ENCODE measurements at places on chromosomes 1 and 21.

DNA sequence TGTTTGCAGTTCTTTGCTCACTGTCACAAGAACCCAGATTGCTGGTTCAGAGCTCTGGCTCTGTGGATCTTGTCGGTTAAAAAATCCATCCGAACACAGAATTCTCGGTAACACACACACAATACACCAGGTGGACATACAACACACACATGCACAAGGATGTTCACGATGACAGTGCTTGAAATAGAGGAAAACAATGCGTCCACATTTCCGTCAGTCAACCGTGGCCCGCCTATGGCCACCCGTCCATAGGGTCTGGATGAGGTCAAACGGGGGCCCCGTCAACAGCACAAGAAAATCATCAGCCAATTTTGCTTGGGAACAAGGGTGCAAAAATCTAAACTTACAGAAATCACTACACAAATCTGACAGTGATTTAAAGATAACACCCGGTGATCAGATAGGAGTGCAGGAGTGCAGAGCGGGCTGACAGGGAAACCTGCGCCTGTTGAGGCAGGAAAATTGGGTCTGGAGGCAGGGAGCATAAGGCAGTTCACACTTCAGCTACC is 50.4 kb upstream of the SLC19A1 start:
- no peak for ATAC-seq

- no peak for ATAC-seq
Measured at GRCh38 chr1:64536836-64537490, 67.0 kb downstream of the CACHD1 start.

- no peak for ATAC-seq
Measured at GRCh38 chr1:52739699-52740467, 13.6 kb downstream of the ZYG11B start.

DNA sequence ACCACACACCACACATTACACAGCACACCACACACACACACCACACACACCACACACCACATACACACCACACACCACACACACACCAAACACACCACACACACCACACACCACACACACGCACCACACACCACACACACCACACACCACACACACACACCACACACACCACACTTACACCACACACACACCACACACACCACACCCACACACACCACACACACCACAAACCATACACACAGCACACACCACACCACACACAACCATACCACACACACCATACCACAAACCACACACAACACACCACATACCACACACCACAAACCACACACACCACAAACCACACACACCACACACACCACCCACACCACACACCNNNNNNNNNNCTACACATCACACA is 40.9 kb upstream of the SIK1 start:
- ATAC-seq = no peak

GRCh38 chr1:38015978-38016725 is 3.6 kb downstream of the UTP11 start:
- no peak for ATAC-seq

DNA sequence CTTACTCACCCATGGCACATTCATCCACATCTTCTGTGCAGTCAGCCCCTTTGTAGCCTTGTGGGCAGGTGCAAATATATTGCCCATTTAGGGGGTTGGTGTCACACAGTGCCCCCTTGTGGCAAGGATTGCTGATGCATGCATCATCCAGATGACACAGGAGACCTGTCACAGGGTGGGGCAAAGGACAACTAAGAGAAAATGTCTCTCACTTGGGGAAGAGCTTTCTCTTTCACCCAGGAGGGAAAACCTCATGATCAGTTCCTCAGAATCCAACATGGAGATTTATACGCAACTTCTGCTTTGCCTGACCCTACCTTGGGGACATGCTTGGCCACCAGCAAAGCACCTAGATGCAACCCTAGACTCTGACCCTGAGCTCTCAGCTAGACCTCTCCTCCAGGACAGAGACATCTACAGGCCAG is 71.8 kb upstream of the ADAM30 start:
- ATAC-seq = peak; percentile 95

DNA sequence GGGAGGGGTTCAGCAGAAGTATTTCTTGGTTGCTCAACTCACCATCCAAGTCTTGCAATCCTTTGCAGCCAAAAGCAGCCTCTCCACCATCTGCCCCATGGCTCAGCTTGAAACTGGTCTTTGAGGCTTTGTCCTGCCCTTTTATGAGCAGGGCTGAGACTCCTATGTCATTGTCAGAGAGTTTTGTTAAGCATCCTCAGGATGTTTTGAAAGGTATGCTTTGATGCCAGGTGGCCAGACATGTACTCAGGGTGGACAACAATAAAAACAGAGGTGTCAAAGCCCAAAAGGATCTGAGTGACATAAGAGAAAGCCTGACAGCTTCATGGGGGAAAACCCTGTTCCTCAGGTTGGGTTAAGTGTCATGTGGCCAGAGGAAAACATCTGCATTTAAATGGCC is 310.5 kb downstream of the PRDM2 start:
- no peak for ATAC-seq

DNA sequence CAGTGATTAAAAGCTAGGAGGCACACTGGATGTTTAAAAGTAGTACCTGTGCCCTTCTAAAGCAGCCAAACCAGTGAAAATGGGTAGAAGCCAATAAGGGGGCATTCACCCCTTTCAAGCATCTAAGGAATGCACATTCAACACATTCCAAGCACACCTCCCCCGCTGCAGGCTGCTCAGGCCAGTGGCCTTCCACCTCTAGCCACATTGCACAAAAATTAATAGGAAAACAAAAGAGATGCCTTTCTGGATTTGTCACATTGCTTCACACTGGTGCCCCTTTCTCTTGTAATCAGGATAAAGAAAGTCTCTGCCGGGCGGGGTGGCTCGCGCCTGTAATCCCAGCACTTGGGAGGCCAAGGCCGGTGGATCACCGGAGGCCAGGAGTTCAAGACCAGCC is 834.0 kb downstream of the USP25 start:
- ATAC-seq = no peak

DNA sequence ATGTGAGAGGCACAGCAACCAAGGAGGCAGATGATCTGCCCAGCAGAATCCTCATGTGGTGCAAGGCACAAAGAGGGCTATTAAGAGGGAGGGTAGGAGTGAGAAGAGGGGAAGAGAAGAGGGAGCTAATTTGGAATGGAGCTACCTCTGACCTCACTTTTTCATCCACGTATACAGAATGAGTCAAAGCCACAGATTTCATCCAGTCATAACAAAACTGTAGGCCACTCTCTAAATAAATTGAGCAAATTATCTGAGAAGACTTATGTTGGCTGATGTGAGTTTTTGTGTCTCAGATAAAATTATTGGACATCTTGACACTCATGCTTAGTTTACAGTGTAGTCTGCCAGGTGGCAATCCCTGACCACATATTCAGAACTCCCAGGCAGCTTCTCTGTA is 325.6 kb downstream of the TTLL7 start:
- no peak for ATAC-seq

DNA sequence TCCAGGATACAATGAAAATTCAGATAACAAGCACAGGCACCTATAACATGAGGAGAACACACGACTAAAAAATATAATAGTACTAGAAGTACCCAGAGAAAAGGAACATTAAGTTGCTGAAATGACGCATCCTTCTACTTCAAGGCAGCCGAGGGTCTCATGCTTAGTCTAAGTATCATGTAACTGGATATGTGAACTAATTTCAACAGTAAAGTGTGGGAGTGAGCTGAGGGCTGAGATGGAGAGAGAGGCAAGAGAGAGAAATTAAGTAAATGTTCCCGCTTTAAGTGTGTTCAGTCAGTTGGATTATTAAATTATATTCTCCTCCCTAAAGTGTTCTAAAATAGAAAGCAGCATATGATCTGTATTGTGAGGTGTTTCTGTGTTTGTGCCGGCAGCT is 152.2 kb upstream of the KRTAP19-8 start:
- ATAC-seq = peak; percentile 4

GRCh38 chr1:193111641-193112090 is 6.5 kb upstream of the GLRX2 start:
- no peak for ATAC-seq

- no peak for ATAC-seq
Measured at GRCh38 chr1:18946550-18947381, 9.7 kb downstream of the IFFO2 start.

- ATAC-seq = no peak
Measured at GRCh38 chr1:204110894-204111633, 38.1 kb downstream of the SOX13 start.

DNA sequence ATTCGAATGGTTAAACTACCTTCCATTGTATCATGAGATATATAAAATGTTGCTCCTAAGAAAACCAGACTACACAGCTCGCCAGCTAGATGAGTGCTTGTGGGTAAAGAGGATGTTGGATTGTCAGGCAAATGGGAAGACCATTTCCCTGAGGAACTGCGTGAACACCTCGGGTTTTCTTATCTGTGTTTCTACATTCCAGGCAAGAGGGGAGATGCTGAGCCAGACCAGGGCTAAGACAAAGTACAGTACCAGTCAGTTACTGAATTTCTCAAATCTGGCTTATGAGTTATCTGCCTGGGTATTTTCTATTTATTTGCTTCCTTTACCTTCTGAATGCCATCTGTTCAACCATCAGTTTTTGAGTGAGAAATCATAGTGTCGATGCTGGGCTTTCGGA is 170.8 kb downstream of the PLA2G4A start:
- ATAC-seq = no peak

DNA sequence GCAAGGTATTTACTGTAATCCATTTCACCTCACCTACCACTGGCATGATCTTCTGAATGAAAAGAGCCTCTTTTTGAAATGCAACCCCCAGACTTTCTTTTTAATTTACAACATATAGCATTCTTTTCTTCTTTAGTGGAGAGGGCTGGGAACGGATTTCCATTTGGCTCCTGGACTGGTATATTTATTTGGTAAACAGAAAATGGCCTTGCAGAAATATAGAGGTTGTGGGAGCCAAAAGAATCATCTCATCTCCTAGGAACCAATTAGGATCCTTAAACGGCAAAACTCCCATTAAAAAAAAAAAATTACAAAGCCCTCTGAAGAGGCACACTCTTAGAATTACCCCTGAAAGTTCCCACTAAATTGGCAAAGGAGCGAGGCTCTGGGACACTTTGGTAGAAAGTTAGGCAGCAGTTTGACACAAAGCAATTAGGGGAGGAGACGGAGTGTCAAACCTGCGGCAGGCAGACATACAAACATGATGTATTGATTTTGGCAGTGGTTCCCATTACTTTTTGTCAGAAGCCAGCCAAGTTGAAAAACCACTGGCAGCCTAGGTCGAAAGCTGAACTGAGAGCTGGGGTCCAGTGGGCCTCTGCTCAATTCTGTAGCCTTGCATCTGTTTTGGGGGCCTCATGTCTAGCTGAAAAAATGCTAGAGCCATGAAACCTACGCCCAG is 135.1 kb upstream of the MAGI3 start:
- ATAC-seq = no peak

DNA sequence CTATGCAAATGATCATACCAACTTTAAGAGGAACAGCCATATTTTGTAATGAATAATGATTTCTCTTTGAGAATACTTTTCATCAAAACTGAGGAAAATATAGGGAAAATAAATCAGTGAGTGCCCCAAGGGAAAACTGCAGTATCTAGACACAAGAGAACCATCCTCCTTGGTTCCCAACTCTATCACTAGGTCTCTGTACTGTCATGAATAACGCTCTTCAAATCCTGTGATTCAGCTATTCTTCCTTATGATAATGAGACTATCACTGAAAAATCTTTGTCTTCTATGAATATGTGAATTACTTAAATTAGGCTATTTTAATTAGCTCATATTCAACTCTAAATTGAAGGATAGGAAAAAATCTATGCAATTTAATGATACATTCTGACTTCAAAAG is 2.3 kb downstream of the OR2L5 start:
- ATAC-seq = no peak

GRCh38 chr21:40685141-40685540 is 161.8 kb downstream of the DSCAM start:
- ATAC-seq = no peak

- no peak for ATAC-seq
Measured at GRCh38 chr1:15014516-15014915, 139.0 kb upstream of the TMEM51 start.

GRCh38 chr1:25971066-25971810 is 26.6 kb downstream of the PAFAH2 start:
- ATAC-seq = peak; percentile 83

DNA sequence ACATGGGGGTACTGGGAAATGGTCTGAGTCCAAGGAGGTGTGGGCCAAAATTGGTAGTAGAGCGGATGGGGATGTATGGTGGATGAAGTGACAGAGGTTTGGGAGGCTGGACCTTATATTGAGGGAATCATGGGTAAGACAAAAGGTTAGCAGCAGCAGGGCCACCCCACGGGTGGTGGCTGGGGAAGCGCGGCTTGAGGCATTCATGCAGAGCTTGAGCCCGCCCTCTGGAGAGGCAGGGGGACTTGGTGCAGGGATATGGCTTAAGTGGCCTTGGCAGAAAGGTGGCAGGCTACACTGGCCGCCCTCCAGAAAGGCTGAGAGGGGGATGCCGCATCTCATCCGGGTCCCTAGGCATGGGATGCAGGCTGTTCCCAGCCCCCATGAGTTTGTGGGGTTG is 31.5 kb downstream of the HMGB4 start:
- ATAC-seq = no peak

GRCh38 chr1:54705153-54705552 is 10.5 kb upstream of the TTC4 start:
- ATAC-seq = no peak

DNA sequence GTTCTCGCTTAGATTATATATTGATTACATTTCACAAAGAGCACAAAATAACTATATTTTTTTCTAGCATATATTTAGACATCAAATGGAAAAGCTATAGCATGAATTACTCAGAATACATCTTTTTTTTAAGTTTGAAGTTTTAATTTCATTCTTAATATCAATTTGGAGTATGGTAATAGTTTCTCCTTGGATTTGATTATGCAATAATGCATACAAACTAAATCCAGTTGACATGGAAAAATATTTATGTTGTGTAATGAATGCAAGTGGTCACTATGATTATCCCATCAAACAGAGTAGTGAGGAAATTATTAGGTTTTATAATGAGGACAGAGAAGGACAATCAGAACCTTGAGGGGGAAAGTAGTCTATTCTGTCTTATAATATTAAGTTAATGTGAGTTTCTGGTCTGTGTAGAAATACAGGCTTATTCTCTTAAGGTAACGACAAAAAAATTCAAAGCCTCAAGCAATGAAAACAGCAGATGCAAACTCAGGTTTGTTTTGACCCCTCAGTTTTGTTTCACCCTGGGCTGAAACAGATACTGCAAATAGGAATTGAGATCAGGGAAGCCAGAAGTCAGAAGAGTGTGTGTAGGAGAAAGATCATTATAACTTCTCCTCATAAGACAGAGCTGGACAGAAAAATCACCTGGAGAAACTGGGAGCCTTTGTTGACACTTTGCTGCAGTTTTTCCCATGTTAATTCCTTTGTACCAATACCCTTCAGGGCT is 23.7 kb downstream of the LRRC8B start:
- ATAC-seq = no peak

DNA sequence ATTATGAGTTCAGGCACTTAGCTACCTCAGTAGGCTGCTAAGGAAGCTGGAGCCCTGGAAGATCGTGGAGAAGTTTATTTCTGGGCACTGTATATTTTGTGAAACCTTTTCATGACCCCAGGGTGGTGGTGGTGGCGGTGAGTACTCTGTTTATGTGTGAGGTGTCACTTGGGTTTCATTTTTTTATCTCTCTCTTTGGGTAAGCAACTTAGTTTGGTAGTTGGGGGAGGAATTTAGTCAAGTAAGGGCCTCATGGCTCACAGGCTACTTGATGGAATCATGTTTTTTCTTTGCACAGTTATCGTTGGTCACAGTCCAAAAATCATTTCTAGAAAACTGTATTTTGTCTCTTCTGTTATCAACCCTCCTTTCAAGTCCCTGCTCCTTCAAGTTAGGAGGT is 33.9 kb downstream of the C1orf141 start:
- no peak for ATAC-seq
